Breast epithelium (tissue), 4 donors: ENCODE measurements at places on chromosomes 2 and 18. TPM values are rescaled to one million over a fixed set of nuclear protein-coding genes. Genes with fewer than 3 reads are reported as not detected.

GRCh38 chr18:57585421-57585820, 1.1 kb downstream of the FECH start:
- peaks cover 10% of the 10 kb centered on the region for H3K4me1 ChIP-seq
- H3K4me3 ChIP-seq: peak overlapping the region; percentile 87
- no peaks in the 10 kb centered on the region for H3K36me3 ChIP-seq
- peak overlapping the region; percentile 93 for H3K27ac ChIP-seq
- no peak for DNase-seq
- H3K27me3 ChIP-seq: no peaks in the 10 kb centered on the region

GRCh38 chr2:147385600-147385999, 459.2 kb upstream of the ACVR2A start:
- no peaks in the 10 kb centered on the region for H3K36me3 ChIP-seq
- H3K27ac ChIP-seq: no peak overlapping the region
- DNase-seq: no peak
- H3K27me3 ChIP-seq: no peaks in the 10 kb centered on the region
- H3K4me3 ChIP-seq: no peak overlapping the region
- H3K4me1 ChIP-seq: no peaks in the 10 kb centered on the region

DNA sequence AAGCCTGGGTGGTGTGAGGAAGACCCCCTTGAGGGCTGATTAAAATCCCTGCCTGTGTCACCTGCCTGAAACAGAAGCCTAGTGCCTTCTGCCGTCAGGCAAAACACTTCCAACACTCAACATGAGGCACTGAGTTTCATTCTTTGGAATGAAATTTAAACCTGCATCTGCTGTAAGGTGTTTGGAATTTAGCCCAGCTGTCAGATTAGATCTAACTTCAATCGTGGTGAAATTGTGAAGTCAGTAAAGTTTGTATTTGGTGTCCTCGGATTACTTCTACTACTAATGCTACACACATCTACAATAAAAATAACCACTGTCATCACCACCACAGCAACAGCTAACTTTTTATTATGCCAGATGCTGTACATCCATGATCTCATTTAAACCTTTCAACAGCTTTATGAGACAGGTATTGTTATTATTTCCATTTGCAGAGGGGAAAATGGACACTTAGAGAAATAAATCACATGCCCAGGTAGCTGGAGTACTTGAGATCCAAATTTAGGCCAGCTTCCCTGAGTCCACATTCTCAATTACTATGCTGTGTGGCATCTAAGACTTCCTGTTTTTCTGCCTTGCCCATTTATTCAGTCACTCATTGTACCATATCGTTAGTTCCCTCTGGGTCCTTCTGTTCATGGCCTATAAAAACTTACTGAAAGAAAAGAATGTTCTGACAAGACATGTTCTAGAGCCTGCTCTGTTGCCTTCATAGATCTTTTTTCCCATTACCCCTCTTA, 98.2 kb upstream of the GCFC2 start:
- no peak overlapping the region for H3K4me3 ChIP-seq
- H3K27me3 ChIP-seq: no peaks in the 10 kb centered on the region
- no peak overlapping the region for H3K27ac ChIP-seq
- no peaks in the 10 kb centered on the region for H3K4me1 ChIP-seq
- DNase-seq: no peak

DNA sequence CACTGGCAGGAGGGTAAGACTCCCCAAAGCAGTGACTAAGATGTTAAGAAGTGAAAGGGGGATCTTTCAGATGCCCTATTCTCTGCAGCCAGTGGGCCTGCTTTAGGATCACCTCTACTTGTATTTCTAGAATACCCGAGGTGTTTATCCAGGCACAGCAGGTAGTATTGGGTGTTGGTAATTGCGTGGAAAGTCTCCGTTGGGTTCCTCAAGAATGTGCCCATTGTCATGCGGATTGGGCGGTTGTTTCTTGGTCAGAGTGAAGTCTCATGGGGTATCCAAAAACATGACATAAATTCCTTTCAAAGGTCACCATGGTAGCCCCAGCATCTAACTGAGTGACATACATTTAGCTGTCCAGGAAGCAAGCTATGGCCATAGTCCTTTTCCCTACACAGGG, 308.8 kb downstream of the RPIA start:
- H3K27ac ChIP-seq: no peak overlapping the region
- no peaks in the 10 kb centered on the region for H3K36me3 ChIP-seq
- no peak for DNase-seq
- H3K27me3 ChIP-seq: no peaks in the 10 kb centered on the region
- H3K4me1 ChIP-seq: no peaks in the 10 kb centered on the region

GRCh38 chr2:123953846-123954245, 71.2 kb upstream of the CNTNAP5 start:
- H3K27ac ChIP-seq: no peak overlapping the region
- DNase-seq: no peak
- no peaks in the 10 kb centered on the region for H3K27me3 ChIP-seq
- no peak overlapping the region for H3K4me3 ChIP-seq
- H3K4me1 ChIP-seq: no peaks in the 10 kb centered on the region

IL36RN gene
- not detected for total RNA-seq

PLEKHH2 gene
- total RNA-seq: 67.2 TPM

IL1R2 gene
- 8.2 TPM for total RNA-seq

SRD5A2 gene
- 0.33 TPM for total RNA-seq

DNA sequence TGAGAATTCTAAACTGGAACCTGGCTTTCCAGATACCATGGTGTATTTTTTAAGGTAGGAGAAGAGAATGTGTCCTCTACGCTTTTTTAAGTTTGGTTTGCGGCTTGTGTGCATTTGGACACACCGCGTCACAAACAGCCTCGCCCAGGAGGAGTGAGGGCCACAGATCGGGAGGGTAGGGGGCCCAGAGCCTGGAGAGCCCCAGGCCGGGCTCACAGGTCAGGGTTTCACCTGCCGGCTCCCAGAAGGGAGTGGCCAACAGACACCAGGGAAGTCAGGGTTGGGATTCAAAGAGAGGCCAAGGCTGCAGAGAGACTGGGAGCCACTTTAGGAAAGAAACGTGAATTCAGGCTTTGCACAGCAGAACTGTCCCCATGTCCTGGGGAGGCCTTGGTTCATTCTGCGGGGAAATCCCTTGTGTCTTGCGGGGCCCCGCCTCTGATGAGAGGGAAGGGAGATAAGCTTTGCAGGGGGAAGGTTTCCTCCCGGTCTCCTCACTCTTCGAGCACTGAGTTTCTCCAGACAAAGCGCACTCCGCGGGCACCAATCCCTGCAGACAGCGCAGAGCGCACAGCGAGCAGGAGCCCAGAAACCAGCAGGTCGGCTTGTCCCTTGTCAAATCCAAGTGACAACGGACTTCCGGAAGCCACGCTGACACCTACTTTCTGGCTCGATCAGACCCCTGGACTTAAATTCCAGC, 2.0 kb upstream of the TUBB6 start:
- no peaks in the 10 kb centered on the region for H3K4me1 ChIP-seq
- H3K27ac ChIP-seq: no peak overlapping the region
- no peak overlapping the region for H3K4me3 ChIP-seq
- DNase-seq: no peak
- no peaks in the 10 kb centered on the region for H3K36me3 ChIP-seq

MGAT4A gene
- total RNA-seq: 28.6 TPM

GATA6 gene
- 11.1 TPM for total RNA-seq

ANXA4 gene
- total RNA-seq: 61.6 TPM

- H3K27ac ChIP-seq: no peak overlapping the region
- no peaks in the 10 kb centered on the region for H3K27me3 ChIP-seq
- no peaks in the 10 kb centered on the region for H3K36me3 ChIP-seq
- no peak for DNase-seq
- no peak overlapping the region for H3K4me3 ChIP-seq
- peaks cover 12% of the 10 kb centered on the region for H3K4me1 ChIP-seq
These were observed 38.2 kb upstream of the LYPD6B start for GRCh38 chr2:149000158-149000938.

FAM110C gene
- 7.2 TPM for total RNA-seq

DNA sequence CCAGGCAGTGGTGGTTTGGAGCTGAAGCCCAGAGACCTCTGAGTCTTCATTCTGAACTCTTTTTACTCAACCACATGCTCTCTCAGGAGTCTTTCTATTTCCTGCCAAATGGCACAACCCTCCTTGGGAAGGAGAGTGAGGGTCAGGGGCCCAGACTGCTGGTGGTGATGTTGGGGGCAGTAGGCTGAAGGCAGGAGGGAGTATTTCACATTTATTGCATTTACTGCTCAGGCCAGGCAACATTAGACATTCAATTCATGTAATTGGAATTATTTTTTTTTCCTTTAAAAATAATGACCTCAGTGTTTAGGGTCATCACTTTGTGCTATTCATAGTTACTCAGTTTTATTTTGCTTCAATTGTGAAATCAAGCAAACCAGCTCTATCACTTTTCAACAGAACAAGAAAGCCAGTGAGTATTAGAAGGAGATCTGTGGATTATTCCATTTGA, 311.3 kb upstream of the NT5C1B start:
- no peaks in the 10 kb centered on the region for H3K36me3 ChIP-seq
- no peak overlapping the region for H3K4me3 ChIP-seq
- no peaks in the 10 kb centered on the region for H3K4me1 ChIP-seq
- no peaks in the 10 kb centered on the region for H3K27me3 ChIP-seq

NR4A2 gene
- total RNA-seq: 7.9 TPM

DNA sequence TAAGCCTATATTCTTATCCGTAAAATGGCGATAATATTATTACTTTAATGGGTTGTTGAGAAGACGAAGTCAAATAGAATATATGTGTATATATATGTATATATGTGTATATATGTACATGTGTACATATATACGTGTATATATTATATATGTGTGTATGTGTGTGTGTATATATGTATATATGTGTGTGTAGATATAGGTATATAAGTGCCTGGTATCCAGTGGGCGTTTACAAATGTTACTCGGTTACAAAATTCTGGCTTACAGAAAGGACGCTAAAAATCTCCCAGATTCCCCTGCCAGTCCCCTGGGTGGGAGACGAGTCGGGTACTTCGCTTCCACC, 295 bp upstream of the MTX2 start:
- no peak for DNase-seq
- H3K36me3 ChIP-seq: no peaks in the 10 kb centered on the region
- H3K4me3 ChIP-seq: peak overlapping the region; percentile 85
- H3K4me1 ChIP-seq: peaks cover 9% of the 10 kb centered on the region
- H3K27ac ChIP-seq: peak overlapping the region; percentile 89

DNA sequence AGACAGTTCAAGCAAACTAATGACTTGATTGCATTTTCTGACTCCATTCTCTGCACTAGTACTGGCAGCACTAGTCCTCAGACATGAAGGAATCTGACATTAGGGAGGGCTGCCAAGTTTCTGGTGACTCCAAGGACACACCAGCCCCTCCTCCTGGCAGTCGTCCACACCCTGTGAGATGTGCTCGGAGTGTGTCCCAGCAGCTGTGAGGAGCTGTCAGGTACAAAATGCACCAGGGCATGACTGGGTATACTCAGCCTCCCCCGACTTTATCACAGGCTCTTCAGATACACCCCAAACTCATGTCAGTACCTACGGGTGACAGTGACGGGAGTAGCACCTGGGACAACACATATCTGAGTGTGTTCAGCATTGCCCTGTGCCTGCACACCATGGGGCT, 43.1 kb downstream of the EDAR start:
- no peaks in the 10 kb centered on the region for H3K27me3 ChIP-seq
- H3K4me1 ChIP-seq: no peaks in the 10 kb centered on the region
- H3K36me3 ChIP-seq: no peaks in the 10 kb centered on the region
- no peak overlapping the region for H3K27ac ChIP-seq

GRCh38 chr2:143891879-143892308, 628.0 kb downstream of the ZEB2 start:
- no peak overlapping the region for H3K27ac ChIP-seq
- H3K4me3 ChIP-seq: no peak overlapping the region
- DNase-seq: no peak
- no peaks in the 10 kb centered on the region for H3K36me3 ChIP-seq

GRCh38 chr2:30405260-30405605, 41.8 kb upstream of the LCLAT1 start:
- H3K4me1 ChIP-seq: no peaks in the 10 kb centered on the region
- no peak for DNase-seq
- no peaks in the 10 kb centered on the region for H3K27me3 ChIP-seq
- H3K27ac ChIP-seq: no peak overlapping the region

DNA sequence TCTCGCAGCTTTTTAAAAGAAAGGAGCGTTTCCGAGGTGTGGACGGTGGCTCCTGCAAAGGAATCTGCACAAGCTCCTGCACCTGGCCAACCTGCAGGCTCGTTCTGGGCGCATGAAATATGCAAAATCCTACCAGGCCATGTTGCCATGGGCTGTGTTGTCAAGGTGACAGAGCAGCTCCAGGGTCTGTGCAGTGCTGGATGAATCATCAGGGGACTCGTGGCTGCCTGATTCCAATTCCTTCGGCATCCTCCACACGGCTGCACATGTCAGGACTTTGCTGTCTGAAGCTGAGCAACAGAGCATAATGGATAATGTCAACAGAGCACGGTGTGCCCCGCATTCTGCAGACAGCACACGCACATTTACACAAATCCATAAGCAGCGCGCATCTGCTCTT, 120.5 kb downstream of the EIPR1 start:
- DNase-seq: no peak
- H3K4me1 ChIP-seq: no peaks in the 10 kb centered on the region
- H3K27ac ChIP-seq: no peak overlapping the region
- H3K4me3 ChIP-seq: no peak overlapping the region

- H3K4me3 ChIP-seq: peak overlapping the region; percentile 90
- peak overlapping the region; percentile 96 for H3K27ac ChIP-seq
- no peak for DNase-seq
- H3K27me3 ChIP-seq: no peaks in the 10 kb centered on the region
- no peaks in the 10 kb centered on the region for H3K4me1 ChIP-seq
These were observed 1.3 kb downstream of the PTPRM start for GRCh38 chr18:7568426-7568825.

DNA sequence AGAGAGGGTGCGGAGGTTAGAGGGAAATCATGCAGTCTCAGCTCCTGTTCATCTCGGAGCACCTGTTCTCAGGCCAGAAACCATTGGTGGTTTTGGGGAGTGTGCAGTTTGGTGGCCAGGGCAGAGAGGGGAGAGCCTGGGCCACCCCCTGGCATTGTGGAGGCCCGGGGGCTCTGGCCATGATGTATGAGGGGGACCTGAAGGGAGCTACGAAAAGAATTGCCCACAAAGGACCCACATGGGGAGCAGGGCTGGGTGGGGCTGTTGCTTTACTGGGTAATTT, 87.7 kb downstream of the DGKD start:
- H3K27me3 ChIP-seq: no peaks in the 10 kb centered on the region
- H3K4me3 ChIP-seq: no peak overlapping the region
- peaks cover 6% of the 10 kb centered on the region for H3K36me3 ChIP-seq
- no peak overlapping the region for H3K27ac ChIP-seq
- no peaks in the 10 kb centered on the region for H3K4me1 ChIP-seq

- no peak for DNase-seq
- H3K36me3 ChIP-seq: no peaks in the 10 kb centered on the region
- H3K4me3 ChIP-seq: peak overlapping the region; percentile 97
- peak overlapping the region; percentile 96 for H3K27ac ChIP-seq
- H3K4me1 ChIP-seq: peaks cover 8% of the 10 kb centered on the region
- no peaks in the 10 kb centered on the region for H3K27me3 ChIP-seq
These were observed 511 bp downstream of the MOB4 start for GRCh38 chr2:197516393-197516761.

AKAIN1 gene
- not detected for total RNA-seq

DNA sequence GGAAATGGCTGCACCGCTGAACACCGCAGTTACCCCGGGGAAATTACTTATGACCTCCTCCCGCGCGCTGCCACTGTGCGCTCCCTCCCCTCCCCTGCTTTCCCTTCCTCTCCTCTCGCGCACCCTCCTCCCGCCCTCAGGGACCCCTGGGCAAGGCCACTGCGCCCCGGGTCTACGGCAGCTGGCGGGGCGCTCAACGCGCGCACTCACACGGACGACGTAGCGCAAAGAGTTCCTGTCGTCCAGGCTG, 7.9 kb downstream of the ALPP start:
- DNase-seq: no peak
- no peaks in the 10 kb centered on the region for H3K4me1 ChIP-seq
- no peak overlapping the region for H3K27ac ChIP-seq
- no peaks in the 10 kb centered on the region for H3K36me3 ChIP-seq

CNDP1 gene
- not detected for total RNA-seq

PIEZO2 gene
- total RNA-seq: 11.4 TPM

RBM44 gene
- total RNA-seq: 2.0 TPM
